GM12878 (cell line): ENCODE measurements at places on chromosomes 4 and X. TPM values are rescaled to one million over a fixed set of nuclear protein-coding genes. Genes with fewer than 3 reads are reported as not detected.

The ZNF630 gene
- 1.2 and 1.8 TPM in 2 replicates for total RNA-seq

The GAB3 gene
- 0.96 and 2.0 TPM in 2 replicates for total RNA-seq

The TLR10 gene
- total RNA-seq, result 50.4 and 52.8 TPM in 2 replicates

The L1CAM gene
- 0.24 and 0.64 TPM in 2 replicates for total RNA-seq

The CCDC149 gene
- total RNA-seq, result not detected in 2 replicates

The COX18 gene
- 22.0 and 24.5 TPM in 2 replicates for total RNA-seq

The CCDC110 gene
- 1.3 and 1.5 TPM in 2 replicates for total RNA-seq

The GC gene
- total RNA-seq, result 1.2 and 2.3 TPM in 2 replicates

The CSAG2 gene
- total RNA-seq, result not detected in 2 replicates

The STPG2 gene
- total RNA-seq, result 0.13 TPM in 1 of 2 replicates, not detected in the other

The EDA gene
- not detected in 2 replicates for total RNA-seq

The LGI2 gene
- total RNA-seq, result not detected in 2 replicates

The CT47A1 gene
- total RNA-seq, result not detected in 2 replicates

The CXCL6 gene
- total RNA-seq, result not detected in 2 replicates

The LRCH2 gene
- 0.03 TPM in 1 of 2 replicates, not detected in the other for total RNA-seq

The BMP3 gene
- total RNA-seq, result 0.90 and 1.2 TPM in 2 replicates

The NAT8L gene
- 0.19 and 0.31 TPM in 2 replicates for total RNA-seq

The MAGEA2 gene
- total RNA-seq, result not detected in 2 replicates

The KLB gene
- 0.08 and 0.11 TPM in 2 replicates for total RNA-seq

The MAGEA4 gene
- total RNA-seq, result not detected in 2 replicates

The ERCC6L gene
- total RNA-seq, result 8.0 and 8.8 TPM in 2 replicates

The NAA10 gene
- total RNA-seq, result 113 and 123 TPM in 2 replicates

The CRMP1 gene
- total RNA-seq, result 0.10 and 0.16 TPM in 2 replicates

The HTRA3 gene
- 0.08 TPM in 1 of 2 replicates, not detected in the other for total RNA-seq

The NUDT11 gene
- total RNA-seq, result not detected in 2 replicates

The ARR3 gene
- not detected in 2 replicates for total RNA-seq

The ZGRF1 gene
- 16.6 and 20.7 TPM in 2 replicates for total RNA-seq

The PLXNB3 gene
- 0.21 and 0.53 TPM in 2 replicates for total RNA-seq

The TLR7 gene
- 24.9 and 25.2 TPM in 2 replicates for total RNA-seq

The GAGE12J gene
- total RNA-seq, result not detected in 2 replicates

The SPANXA1 gene
- not detected in 2 replicates for total RNA-seq

The SHROOM3 gene
- total RNA-seq, result 0.11 and 0.15 TPM in 2 replicates

The KDM5C gene
- 99.4 and 110 TPM in 2 replicates for total RNA-seq

The GUCY1B1 gene
- total RNA-seq, result 0.90 and 0.98 TPM in 2 replicates

The PROM1 gene
- total RNA-seq, result 0.08 TPM in 1 of 2 replicates, not detected in the other

The SOWAHB gene
- total RNA-seq, result 0.05 and 0.10 TPM in 2 replicates
